ENCODE measurements at places on chromosomes 12 and 14.

GRCh38 chr14:86035882-86036281 is 505.9 kb downstream of the FLRT2 start:
- no peak for DNase-seq

GRCh38 chr14:94706133-94706532 is 63.8 kb downstream of the GSC start:
- DNase-seq, result no peak

- DNase-seq, result no peak
Measured at GRCh38 chr12:91043408-91043807, 14.4 kb downstream of the KERA start.

DNA sequence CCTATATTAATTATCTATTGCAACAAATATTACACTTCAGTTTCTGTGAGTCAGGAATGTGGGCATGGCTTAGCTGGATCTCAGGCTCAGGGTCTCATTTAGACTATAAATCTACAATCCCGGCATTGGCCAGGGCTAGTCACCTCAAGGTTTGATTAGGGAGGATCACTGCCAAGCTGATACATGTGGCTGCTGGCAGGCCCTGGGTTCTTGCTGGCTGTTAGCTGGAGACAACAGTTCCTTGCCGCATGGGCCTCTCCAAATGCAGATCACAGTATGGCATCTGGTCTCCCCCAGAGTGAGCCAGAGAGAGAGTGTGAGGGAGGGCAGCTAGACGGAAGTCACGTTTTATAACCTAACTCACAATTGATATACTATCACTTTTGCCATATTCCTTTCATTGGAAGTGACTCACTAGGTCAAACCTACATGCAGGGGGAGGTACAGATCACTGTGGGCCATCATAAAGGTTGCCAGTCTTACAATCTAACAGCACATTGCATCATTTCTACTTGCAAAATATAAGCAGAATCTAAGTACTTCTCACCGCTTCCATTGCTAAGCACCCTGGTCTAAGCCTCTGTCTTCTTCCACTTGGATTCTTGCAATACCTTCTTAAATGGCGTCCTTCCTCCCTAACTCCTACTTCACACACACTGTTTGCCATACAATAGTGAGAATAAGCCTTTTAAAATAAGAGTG is 174.0 kb upstream of the ARHGAP5 start:
- DNase-seq, result no peak

- DNase-seq, result no peak
Measured at GRCh38 chr12:74488134-74488533, 49.5 kb upstream of the ATXN7L3B start.

DNA sequence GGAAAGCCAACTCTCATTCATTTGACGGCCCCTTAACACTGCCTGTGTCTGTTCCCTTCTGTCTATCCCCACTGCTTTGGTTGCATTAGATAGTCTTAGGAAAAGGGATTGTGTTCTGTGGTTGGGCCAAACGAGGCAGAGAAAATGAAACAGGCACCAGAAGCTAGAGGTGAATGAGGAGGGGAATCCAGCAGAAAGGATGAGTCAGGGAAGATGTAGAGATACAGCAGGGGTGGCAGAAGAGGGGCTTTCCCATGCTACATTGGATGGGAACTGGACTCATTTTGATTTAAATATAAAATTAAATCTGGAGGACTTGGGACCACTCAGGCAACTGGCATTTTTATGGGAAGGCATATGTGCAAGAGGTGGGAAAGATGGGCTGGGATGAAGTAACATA is 43.3 kb downstream of the OTOGL start:
- no peak for DNase-seq

DNA sequence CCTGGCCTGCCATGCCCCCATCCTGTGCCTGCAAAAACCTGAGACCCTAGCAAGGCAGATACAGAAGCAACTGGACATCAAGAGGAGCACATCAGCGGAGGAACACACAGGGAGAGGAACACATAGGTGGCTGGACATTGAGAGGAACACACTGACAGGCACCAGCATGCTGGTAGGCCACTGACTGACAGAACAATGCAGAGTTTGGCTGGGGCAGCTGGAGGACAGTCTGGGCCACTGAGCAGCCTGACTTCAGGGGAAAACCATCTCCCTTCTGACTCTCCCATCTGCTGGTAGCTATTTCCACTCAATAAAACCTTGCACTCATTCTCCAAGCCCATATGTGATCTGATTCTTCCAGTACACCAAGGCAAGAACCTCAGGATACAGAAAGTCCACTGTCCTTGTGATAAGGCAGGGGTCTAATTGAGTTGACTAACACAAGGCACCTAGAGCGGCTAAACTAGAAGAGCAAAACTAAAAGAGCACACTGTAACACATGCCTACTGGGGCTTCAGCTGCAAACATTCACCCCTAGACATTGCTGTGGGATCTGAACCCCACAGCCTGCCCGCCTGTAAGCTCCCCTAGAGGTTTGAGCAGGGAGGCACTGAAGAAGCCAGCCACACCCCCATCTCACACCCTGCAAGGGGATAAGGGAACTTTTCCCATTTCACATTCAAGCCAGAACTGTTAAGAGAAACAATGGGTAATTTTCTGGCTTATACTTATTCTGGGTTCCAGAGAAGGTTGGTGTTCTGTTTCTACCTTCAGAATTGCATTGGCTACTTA is 22.1 kb downstream of the CLECL1 start:
- no peak for DNase-seq
